Thymus (tissue), 14 donors: ENCODE measurements at places on chromosomes 12 and 14.

- DNase-seq: no peak
Measured at GRCh38 chr12:112947761-112948160, 9.5 kb downstream of the OAS3 start.

GRCh38 chr12:13839365-13840336 is 141.8 kb downstream of the GRIN2B start:
- DNase-seq: no peak

DNA sequence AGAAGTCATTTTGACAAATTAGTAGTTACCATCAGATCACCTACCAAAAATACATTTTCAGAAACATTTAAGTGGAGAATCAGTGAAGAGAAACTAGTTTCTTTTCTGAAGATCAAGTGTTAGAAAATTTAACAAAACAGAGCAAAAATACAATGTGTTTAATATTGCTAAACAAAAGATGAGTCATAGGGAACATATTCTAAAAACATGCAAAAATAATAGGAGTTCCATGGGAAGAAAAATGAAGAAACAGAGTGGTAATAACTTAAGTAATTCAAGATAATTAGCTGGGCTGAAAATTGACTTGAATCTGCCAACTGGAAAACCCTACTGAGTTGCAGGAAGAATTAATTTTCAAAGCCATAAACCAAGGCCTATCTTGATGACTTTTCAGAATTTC is 111.5 kb upstream of the KITLG start:
- DNase-seq: no peak

GRCh38 chr12:105221583-105222283 is 14.2 kb downstream of the APPL2 start:
- DNase-seq: no peak

- DNase-seq: no peak
Measured at GRCh38 chr14:69797573-69798338, 715 bp upstream of the SLC10A1 start.

DNA sequence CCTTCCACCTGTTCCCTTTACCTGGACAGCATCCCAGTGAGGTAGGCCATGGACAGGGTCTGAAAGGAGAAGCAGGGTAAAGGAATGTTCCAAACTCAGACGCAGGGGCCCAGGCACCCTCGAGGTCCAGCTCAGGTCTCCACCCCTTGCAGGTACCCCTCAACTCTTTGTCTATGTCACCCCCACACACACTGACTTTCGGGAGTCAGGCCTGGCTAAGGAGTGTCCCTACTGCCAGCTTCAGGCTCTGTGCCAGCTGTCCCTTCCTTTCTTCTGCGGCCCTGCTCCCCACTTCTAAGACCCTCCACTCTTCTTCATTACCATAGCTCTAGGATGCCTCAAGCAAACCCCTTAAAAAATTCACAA is 13.6 kb downstream of the FAIM2 start:
- no peak for DNase-seq

DNA sequence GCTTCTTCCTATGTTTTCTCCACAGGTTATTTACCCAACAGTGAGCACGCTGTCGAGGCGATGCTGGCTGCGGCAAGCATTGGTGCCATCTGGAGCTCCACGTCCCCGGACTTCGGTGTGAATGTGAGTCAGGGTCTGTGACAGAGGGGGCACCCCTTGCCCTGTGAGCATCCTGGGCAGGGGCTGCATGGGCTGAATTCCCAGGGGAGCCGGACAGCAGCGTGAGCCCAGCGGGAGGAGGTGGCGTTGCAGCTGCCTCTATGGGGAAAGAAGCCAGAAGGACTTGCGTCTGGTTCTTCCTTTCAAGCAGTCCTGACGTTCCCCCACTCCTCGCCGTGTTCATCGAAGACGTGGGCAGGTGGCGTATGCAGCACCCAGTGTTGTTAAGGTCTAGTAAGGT is 26.2 kb downstream of the AACS start:
- DNase-seq: no peak

DNA sequence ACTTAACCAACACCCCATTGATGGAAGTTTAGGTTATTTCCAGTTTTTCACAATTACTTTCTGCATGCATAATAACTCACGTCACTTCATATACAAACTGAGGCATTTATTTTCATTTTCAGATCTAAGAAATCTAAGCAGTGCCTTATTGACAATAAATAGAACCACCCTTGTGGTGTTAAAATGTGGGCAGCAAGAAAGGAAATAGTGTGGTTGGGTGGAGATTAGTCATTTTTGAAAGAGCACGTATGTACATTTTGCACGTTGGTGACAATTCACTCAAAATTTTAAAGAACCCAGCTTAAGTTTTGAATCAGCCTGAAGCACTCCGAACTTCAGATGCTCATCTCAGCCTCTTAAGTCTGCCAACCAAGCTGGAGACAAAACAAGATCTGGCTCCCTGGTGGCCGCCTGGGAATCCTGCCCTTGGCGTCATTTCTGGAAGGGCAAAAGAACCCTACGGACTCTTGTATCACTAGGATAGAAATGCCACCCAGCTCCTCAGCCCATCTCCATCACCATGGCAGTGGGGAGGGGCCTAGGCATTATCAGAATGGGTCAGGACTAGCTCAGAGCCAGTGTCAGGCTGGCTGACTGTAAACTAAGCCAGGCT is 89.5 kb upstream of the BCL2L14 start:
- DNase-seq: peak; percentile 70

DNA sequence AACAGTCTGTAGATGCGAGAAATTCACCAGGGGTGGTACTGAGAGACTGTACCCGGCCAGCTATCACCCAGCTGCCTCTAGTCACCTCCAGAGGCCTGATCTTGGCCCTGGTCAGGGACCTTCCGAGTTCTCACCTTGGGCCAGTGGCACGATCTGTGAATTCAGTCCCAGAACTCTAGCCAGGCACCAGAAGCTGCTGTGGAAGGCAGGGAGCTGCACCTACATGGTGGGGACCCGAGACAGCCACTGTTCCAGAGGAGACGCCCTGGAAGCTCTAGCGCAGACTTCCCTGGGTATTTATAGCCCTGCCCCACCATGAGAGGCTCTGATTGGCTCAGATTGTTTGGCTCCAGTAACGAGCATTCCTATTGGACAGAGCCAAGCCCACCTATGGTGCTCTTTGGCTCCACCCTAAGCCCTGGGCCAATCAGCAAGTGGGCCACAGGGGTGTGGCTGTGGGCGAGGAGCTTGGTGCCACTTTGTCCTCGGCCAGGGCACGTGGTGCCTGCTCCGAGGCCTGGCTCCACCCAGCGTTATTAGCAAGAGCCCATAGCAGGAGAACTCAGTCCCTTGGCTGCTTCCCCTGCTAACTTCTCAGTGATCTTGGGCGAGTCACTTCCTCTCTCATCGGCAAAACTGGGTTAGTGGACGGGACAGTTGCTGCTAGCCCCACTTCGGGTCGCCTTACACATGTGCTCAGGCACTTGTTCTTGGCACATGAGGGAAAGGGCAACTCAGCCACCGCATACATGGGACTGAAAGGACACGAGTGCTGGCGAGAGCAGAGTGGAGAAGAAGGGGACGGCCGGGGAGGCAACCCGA is 89.0 kb upstream of the BCL11B start:
- no peak for DNase-seq

GRCh38 chr12:131112021-131112420 is 158.3 kb downstream of the ADGRD1 start:
- no peak for DNase-seq

DNA sequence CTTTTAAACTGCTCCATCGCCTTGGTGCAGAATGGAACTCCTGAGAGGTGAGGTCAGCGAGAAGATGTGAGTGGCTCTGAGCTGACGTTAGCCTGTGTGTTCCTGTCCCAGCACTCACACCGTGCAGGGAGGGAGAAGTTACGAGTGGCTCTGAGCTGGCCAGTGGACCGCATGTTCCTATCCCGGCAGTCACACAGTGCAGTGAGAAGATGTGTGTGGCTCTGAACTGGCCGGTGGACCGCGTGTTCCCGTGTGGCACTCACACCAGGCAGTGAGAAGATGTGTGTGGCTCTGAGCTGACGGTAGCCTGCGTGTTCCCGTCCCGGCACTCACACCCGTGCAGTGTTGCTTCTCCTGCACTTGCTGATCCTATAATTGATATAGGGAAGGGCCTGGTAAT is 59.9 kb downstream of the VCPKMT start:
- DNase-seq: no peak

DNA sequence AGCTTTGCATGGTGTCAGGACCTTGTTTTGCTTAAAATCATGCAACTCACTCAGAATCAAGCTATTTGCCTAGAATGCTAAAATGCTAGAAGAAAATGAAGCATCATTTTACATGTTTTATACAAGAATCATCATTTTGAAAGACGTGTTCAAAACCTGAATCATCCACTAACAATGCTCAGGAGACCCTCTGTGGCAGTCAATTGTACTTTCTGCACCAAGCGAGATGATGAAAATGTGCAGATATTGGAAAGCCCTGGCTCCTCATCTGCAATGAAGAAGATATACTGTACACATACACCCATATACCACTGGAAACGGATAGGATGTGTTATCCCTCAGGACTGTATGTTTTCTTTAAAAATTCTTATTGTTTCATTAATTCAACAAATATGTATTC is 92.7 kb downstream of the DYRK2 start:
- DNase-seq: no peak
